ENCODE measurements at places on chromosomes 4 and X.

DNA sequence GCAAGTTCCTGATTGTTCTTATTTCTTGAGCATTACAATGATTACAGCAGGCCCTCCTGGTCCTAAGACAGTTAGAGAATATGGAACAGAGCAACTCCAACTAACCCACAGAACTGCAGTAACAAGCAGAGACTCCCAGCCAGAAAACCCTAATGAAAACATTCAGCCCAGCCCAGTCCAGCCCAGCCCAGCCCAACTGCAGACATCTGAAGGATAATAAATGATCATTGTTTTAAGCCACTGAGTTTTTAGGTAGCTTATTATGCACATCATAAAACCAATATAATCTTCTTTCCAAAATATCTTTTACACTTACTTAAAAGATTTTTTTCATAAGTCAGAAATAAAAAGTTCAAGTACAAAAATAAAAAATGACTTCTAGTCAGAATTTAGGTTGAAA, 51.3 kb downstream of the SPOCK3 start:
- DNase-seq, result no peak

GRCh38 chr4:127364397-127364796, 268.4 kb upstream of the INTU start:
- no peak for DNase-seq

DNA sequence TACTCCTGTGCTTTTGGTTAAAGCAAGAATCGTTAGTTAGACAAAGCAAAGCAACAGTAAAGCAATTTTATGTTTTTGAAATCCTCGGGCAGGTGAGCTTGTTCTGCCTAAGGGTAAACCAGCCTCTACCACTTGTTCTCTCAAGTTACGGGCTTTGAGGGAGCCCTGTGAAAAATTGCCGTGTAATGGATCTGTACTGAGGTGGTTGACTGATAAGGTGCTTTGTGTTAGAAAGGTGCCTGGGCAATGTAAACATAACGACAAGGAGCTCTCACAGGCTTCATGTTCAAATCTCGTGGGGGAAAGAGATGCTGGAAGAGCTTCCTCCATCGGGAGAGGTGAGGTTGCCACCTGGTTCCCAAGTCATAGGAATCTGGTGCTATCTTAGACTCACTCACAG, 111.8 kb downstream of the TRAPPC11 start:
- no peak for DNase-seq

DNA sequence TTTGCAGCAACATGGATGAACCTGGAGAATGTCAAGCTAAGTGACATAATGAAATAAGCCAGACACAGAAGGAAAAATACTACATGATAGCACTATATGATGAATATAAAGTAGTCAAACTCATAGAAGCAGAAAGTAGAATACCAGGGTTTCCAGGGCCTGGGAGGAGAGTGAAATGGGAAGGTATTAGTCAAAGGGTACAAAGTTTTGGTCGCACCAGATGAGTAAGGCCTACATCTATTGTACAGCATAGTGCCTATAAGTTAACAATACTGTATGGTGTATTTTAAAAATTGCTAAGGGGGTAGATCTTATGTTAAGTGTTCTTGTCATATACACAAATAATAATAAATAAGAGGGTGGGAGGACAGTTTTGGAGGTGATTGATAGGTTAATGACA, 41.5 kb downstream of the ENOX2 start:
- DNase-seq, result no peak

DNA sequence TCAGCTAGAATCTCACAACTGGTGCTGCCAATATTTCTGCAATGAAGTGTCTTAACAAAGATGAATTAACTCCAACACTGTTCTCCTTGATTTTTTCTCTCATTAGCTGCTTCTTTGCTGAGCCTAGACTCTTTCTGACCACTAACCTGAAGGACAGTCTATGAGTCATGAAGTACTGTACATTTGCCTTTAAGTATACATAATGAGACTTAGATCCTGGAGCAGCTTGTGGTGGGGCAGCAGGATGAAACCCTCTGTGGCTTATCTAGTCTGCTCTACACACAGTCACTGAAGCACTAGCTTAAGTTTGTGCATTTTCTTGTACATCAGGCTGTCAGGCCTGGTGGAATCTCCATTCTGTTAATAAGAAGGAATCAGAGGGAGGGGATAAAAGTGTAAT, 307.4 kb upstream of the SMIM31 start:
- no peak for DNase-seq

- no peak for DNase-seq
Observed at GRCh38 chrX:48919947-48920717, 1.3 kb upstream of the PIM2 start.
